ENCODE measurements at places on chromosomes 5 and 9.

GRCh38 chr5:67244345-67244793 is 47.8 kb upstream of the CD180 start:
- no peak for DNase-seq

GRCh38 chr5:168934169-168934568 is 355.0 kb upstream of the PANK3 start:
- DNase-seq, result no peak

DNA sequence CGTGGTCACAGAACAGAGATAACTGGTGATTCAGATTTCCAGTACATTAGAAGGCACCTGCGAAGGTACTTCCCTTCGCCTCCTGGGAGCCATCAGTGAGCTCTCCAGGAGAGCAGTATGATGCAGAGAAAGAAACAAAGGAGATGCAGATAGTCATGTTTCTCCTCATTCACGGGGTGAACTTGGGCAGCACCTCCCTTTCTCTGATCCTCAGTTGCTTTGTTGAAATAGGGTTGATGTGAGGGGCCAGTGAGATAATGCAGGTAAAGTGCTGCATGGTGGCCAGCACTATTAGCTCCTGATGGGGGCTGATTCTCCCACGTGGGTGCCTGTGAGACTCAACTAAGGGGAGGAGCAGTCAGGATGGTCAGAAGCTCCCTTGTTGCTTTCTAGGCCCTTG is 46.6 kb upstream of the ZNF169 start:
- no peak for DNase-seq

DNA sequence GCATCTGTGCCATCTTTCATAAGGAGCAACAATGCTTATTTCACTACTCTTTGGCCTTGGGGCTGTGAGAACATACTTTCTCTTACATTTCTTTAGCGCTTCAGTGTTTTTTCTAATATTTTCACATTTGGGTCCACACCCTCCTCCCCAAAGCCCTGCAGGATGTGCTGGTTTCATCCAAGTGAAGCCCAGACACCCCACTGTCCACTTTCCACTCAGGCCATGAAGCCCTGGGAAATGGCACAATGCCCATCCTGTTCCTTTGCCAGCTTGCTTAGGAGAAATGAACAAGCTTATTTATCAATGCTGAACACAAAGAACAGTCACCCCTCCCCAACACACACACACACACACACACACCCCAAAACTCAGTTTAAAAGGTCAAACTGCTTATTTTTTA is 17.3 kb upstream of the TMOD1 start:
- DNase-seq, result no peak

DNA sequence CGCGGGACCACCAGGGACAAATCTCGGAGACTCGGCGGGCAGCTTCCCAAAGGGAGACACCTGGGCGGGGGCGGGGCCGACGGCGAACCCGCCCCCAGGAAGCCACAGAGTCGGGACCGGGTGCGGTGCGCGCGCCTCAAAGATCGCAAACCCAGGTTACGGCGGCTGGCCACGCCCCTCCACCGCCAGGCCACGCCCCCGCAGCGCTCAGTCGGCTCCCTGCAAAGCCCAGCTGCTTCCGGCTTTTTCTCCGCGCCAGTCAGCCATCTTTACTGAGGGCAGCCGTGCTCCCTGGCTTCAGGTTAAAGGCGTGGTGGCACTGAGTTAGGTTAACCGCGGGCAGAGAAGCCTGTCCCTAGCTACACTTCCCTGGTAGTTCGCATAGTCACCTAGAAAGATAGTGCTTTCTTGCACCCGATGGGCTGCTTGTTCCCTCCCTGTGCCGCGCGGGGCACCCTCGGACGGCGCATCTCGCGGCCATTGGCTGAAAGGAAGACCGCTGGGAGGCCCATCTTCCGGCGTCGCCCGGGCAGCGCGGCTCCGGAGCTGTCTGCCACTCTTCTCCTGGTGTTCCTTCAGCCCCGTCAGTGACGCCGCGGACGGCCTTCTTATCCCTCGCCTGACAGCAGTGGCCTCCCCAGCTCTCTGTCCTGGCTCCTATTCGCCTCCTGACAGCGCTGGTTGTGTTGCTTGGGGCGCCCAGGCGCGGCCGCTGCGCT is at the start of gene TBC1D2:
Gene TBC1D2 (minus strand): TSS at position 72 of the 719 bp plus-strand sequence. CDS start 108 bp downstream, outside the sequence.
- peak; percentile 96 for DNase-seq

GRCh38 chr5:33576726-33577590 is 136.2 kb downstream of the TARS1 start:
- DNase-seq, result no peak

DNA sequence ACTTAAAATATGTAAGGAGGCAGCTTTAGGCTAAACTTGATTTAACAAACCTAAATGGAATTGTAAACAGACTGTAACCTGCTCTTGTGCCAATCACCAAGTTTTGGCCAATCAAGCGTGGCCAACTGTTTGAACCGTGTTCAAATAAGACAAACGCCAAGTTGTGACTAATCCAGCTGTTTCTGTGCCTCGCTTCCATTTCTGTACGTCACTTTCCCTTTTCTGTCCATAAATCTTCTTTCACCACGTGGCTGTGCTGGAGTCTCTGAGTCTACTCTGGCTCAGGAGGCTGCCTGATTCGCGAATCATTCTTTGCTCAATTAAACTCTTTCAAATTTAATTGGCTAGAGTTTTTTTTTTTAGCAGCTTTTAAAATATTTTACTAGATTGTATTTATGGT is 71.3 kb downstream of the LIX1 start:
- DNase-seq, result no peak

DNA sequence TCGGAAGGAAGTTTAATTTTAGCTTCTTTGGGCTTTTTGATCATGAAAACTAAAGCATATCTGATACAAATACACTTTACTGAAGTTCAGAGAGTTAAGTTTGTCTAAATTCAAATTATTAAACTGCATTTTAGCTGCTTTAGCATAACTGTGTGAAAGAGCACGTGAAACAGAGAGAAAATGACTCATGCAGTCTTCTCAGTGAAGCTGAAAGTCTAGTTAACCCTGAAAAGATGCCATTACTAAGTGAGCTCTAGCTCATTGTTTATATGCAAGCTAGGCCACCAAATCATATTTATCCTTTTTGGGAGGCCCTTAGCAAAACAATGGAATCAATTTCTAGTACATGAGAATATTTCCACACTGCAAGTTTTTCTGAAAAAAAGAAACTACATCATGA is 27.6 kb downstream of the TPD52L3 start:
- no peak for DNase-seq

DNA sequence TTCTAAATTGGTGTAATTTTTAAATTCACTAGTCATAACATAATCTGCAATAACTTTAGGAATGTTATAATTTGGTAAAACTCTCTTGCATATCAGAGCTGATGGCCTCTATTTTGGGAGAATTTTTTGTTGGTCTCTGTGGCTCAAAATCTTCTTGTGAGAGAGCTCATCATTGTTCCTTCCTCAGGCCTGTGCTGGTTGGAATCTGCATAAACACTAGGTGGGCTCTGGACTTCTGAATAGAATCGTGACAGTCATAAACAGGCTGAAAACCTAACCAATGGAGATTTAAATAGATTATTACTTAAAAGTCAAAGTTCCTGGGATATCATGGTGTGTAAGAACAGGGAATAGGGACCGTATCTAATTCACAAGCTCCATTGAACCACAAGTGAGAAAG is 1129.6 kb downstream of the CDH12 start:
- DNase-seq, result no peak

GRCh38 chr5:54547711-54548250 is 30.2 kb downstream of the SNX18 start:
- DNase-seq, result no peak

GRCh38 chr9:130869250-130869649 is 27.4 kb downstream of the QRFP start:
- no peak for DNase-seq

GRCh38 chr9:4530375-4530774 is 40.1 kb downstream of the SLC1A1 start:
- DNase-seq, result no peak

- no peak for DNase-seq
Measured at GRCh38 chr9:69671311-69671878, 776 bp downstream of the APBA1 start.

DNA sequence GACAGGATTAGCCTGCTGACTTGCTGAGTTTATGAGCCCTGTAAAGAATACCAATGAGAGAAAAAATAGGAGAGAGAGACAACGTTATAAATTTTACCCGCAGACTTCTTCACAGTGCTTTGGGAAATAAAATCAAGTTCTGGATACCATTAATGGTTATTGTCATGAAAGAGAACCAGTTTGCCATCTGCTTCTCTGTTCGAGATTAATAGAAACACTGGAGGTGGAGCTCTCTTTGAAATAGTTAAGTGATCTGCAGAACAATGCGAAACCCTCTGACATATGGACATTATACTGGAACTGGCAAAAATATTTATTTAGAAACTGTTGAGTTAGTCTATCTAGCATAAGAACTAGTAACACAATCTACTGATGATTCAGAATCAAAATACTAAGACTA is 500.7 kb downstream of the CDH12 start:
- no peak for DNase-seq

DNA sequence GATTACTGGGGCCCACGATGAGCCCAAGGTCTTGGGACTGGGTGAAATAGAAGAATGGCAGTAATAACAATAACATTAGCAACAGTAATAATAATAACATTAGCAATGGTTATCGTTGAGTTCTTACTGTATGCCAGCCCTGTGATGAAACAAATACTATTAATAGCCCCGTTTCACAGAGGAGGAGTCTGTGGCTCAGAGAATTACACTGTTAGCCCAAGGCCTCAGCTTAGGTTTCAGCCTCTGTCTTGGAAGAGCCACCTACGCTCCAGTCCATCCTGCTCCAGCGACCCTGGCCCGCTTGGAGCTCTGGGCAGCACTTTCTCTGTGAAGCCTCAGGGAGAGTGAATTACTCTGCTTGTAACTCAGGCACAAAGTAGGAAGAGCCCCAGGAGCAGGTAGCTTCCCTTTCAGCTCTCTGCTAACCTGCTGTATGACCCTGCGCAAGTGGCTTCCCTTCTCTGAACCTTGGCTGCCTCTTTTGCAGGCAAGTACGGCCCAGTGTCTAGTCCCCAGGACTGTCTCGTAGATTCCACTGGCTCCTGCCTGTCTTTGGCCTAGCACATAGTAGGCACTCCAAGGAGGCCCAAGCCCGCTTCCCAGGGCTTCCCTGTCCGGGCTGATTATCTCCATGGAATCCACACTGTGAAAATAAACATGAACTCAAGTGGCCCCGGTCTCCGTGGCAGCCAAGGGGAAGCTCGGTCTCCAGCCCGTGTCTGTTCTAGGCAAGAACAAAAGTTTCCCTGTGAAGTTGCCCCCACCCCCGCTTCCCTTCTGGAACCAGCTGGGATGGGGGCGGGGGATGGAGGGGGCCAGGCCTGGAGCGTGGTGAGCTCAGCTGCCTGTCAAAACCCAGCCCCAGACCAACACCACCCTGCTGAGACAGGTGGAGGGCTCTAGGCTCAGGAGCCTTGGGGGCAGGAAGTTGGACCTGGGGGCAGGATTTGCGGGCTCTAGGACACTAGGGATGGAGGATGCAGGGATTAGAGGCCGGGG is 26.2 kb upstream of the LMX1B start:
- DNase-seq, result no peak

DNA sequence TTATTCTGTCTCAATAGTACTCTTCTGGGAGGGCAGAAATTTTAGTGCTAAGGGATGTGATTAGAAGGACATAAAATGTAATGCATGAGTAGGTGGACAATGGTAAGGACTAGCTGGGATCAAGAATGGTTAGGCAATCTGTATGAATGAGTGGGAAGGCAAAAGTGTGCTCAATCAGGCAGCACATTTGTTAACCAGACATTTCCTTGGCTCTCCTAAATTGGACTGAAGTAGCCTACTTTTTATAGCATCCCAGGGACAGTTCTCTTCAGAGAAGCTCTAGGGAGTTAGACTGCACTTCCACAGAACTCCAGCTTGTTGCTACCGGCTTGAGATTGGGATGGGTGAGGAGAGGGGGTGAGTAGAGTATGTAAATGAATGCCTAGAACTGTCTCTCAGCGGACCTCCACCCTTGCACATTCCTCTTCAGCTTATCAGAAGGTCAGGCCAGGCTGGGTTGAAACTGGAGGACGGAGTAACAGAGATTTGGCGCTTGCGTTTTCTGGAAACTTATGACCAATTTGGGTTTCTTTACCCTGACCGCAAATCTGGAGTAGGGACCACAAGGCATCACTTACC is 19.0 kb upstream of the ARL14EPL start:
- no peak for DNase-seq

- no peak for DNase-seq
Measured at GRCh38 chr5:143536364-143536763, 132.9 kb upstream of the NR3C1 start.

GRCh38 chr5:163565492-163565891 is 60.1 kb downstream of the MAT2B start:
- DNase-seq, result no peak

GRCh38 chr5:101976933-101977332 is 319.2 kb downstream of the SLCO4C1 start:
- DNase-seq, result no peak

DNA sequence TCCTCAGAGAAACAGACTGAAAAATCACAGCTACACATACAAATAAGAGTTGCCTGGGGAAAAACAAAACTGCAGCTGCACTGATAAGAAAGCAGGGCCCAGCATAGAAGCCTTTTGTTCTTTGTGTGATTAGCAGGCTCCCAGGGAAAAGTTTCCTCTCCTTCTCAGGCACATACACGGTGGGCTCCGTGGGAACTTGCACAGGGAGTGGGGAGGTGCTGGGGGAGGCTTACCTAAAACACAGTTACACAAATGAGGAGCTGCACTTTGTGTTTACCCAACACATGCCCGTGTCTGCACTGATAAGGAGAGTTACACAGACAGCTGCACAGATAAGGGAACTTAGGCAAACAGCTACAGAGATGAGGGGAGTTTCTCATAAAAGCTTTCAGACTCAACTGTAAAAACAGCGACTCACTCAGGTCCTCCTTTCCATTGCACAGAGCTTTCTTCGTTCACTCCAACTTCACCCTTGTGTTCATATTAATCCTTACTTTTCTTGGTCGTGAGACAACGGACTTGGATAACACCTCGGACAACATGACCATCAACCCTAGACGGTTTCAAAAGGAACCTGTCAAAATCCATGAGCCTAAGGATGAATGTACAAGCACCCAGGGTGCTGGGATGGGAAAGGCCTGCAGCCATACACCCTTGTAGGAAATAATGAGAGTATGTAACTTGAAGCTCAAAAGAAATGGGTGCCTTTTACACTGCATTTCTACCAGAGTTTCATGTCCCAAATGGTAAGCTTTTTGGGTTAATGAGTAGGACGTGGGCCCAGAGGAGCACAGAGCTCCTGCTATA is 50.8 kb downstream of the SERINC5 start:
- no peak for DNase-seq

DNA sequence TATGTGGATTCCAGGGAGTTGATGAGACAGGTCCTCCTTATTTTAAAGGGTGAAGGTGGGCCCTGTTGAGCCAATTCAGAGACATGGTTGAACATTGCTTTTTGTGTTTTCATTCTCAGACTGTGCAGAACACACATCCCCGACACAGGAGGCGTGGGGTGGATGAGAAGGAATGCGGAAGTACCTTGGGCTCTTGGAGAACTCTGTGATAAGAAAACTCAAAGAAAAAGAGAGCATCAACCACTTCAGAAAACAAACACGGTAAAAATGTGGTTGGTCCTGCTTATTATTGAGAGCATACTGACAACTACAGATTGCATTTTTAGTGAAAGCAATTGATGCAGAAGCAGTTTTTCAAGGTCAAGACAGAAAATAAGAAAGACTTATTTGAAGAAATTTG is 659.8 kb downstream of the IRX1 start:
- no peak for DNase-seq

GRCh38 chr5:103224118-103224893 is 34.3 kb upstream of the MACIR start:
- DNase-seq, result no peak

GRCh38 chr5:43482490-43483297 is 971 bp downstream of the TMEM267 start:
- no peak for DNase-seq

GRCh38 chr5:142678529-142678928 is 7.4 kb downstream of the FGF1 start:
- DNase-seq, result no peak

- no peak for DNase-seq
Measured at GRCh38 chr9:33860200-33860871, 43.4 kb downstream of the UBE2R2 start.
